ENCODE measurements at places on chromosomes 16 and 17.

DNA sequence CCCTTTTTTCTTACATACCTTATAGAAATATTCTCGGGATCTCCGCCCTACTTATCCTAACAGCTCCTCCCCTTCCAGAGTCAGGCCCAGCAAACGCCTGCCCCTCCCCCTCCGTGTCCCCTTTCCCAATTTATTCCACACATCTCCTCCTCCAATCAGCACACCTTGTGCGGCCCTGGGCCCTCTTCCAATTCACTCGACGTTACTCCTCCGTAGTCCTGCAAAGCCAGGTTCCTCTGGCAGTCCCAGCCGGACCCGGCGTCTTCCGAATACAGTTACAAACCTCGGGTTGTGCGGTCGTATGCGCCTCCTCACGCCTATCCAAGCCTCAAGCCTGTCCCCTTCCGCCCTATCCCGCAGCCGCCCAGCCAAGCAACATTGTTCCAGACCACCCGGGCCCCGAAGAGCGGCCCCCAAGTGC, 677 bp downstream of the CBX1 start:
- no peak for DNase-seq

DNA sequence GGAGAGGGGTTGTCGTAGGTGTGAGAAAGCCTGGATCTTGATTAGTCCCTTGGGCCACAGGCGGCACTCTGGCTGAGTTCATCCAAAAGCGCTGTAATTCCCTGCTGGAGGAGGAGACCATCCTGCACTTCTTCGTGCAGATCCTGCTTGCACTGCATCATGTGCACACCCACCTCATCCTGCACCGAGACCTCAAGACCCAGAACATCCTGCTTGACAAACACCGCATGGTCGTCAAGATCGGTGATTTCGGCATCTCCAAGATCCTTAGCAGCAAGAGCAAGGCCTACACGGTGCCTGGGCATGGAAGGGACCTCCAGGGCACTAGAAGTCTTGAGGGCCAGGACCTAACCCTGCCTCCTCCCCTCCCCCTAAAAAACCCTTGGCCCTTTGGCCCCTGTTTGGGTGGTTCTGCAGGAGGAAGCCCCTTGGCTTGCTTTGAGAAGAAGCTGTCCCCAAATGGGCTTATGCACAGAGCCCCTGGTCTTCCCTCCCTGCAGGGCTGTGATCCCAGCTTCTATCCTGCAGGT, 6.2 kb downstream of the NEK8 start:
- DNase-seq: no peak

DNA sequence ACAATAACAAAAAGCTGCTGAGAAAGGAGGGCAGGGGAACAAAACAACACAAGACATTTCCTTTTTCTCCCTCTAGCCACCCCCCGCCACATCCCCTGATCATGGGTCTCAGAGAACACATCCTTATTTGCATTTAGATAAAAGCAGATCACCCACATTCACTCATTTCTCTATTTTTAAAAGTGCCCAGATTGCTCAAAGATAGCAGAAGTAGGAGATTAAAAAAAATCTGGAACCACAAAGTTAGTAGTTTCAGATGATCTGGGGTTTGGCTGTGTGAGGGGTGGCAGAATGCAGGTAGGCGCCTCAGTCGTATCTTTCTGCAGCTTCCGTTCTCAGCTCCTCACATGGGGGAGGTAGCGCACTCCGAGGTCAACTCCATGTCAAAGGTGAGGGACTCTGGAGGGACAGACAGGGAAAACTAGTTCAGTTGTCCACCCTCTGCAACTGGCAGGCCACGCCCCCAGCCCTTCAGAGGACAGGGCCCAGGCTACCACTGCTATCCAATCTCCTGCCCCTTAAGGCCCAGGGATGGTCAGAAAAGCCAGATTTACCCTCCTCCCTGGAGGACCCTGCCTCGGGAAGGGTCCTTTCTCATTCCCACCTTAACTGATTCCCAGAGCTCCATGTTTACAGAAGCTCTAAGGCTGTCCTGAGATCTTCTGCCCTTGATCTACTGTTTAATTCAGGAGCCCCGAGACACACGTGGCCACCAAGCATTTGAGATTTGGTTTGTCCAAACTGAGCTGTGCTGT, 27.3 kb downstream of the STAT5A start:
- DNase-seq: no peak

DNA sequence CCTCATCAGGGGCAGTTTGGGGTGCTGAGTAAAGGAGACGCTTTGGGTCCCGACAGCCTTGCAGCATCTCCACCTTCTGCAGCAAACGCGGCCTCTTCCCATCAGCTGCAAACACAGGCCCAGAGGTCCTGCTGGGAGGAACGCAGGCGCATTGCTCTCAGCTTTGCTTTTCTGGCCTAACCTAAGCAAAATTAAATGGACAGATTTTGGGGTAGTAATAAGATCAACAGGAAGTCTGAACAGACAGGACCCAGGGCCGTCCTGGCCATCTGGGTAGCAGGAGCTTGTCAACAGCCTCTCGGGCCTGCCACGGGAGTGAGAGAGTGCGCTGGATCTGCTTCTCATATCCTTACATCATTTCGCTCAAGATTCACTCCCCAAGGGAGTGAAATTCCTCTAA, 7.2 kb downstream of the NUBP1 start:
- DNase-seq: no peak
